ENCODE measurements at places on chromosomes 6 and 20. TPM values are rescaled to one million over a fixed set of nuclear protein-coding genes. Genes with fewer than 3 reads are reported as not detected.

DNA sequence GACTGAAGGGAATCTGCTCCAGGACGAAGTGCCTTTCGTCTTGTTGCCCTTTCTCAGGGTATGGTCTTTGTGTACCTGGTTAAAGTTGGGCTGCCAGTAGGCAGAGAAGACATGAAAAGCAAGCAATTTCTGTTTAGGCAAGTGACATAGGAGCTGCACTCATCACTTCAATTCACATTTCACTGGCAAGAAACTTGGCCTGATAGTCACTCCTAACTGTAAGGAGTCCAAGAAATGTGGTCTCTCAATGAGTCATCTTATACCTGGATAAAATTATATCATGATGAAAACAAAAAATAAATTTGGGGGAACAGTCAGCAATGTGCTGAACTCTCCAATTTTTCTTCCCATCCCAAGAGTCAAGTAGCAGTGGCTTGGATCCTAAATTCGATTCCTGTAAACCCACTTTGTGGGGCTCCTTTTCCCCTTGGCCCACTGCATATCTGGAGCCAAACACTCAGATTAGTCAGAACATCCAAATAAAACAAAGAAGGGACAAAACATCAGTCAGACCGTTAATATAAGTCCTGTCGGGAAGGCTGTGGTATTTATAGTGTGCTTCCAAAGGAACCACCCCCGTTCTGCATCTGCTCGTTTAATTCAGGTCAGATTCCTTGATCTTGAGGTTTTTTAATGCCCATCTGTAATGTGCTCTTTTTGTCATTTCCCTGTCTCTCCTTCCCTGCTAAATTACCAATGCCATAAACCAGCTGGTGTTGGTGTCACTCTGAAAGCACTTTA, 5.0 kb upstream of the GABRR1 start:
- ATAC-seq: no peak

- no peak for ATAC-seq
Observed at GRCh38 chr20:51318058-51318949, 224.2 kb downstream of the NFATC2 start.

- ATAC-seq: no peak
Observed at GRCh38 chr20:9458138-9458796, 56.1 kb upstream of the LAMP5 start.

DNA sequence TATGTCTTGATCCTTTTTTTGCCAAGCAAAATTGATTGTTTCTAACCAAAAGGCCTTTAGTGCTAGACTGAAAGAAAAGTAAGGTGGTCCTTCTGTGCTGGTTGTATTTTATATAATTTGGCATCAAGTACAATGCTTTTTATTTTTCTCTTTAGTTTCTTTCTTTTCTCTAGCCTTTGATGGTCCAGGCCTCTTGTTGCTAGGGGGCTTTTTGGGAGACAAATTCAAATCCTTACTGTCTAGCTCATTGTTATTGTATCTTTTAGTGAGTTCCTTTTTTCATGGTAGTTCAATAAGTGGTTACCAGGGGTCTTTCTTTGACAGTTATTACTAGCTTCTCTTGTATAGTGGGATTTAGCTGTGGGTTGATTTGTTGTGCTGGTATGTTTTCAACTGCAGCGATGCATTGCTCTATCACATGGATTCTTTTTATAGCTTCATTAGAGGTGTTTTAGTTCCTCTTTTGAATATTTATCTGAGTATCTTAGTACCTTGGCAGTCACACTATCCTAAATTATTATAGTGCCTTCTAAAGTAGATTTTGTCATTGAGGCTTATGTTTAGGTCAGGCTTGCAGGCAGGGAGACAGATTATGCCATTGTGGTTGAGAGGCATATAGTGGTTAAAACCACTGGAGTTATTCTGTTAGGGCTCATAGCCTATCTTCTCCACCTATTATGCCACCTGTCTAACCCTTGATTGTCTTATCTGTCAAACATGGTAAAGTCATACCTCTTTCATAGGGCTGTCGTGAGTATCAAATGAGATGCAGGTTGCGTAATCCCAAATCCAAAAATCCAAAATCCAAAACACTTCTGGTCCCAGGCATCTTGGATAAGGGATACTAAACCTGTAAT, 49.5 kb downstream of the KCNS1 start:
- no peak for ATAC-seq

- ATAC-seq: peak; percentile 44
Observed at GRCh38 chr6:39812853-39813533, 20.8 kb downstream of the DAAM2 start.

DNA sequence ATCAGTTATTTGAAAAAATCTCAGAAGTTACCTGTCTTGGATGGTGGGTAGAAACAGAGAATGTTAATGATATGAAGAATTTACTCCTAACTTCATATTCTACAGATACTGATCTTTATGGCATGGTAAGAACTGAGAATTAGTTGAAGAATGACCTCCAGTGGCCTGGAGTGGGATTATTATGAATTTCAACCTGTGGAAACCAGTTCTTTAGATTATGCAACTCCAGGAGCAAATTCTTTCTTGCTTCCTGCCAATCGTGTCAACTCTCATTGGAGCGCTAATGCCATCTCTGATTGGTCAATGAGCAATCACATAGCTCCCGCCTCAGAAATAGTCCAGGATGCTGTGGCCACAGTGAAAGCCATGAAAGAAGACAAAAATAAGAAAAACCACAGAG, 40.6 kb downstream of the LYRM2 start:
- peak; percentile 37 for ATAC-seq

- ATAC-seq: no peak
Observed at GRCh38 chr6:85419046-85419759, 30.7 kb upstream of the NT5E start.

GRCh38 chr20:54727490-54727889, 252.1 kb downstream of the DOK5 start:
- ATAC-seq: no peak

GRCh38 chr20:11676630-11677287, 240.9 kb upstream of the BTBD3 start:
- peak; percentile 71 for ATAC-seq

DNA sequence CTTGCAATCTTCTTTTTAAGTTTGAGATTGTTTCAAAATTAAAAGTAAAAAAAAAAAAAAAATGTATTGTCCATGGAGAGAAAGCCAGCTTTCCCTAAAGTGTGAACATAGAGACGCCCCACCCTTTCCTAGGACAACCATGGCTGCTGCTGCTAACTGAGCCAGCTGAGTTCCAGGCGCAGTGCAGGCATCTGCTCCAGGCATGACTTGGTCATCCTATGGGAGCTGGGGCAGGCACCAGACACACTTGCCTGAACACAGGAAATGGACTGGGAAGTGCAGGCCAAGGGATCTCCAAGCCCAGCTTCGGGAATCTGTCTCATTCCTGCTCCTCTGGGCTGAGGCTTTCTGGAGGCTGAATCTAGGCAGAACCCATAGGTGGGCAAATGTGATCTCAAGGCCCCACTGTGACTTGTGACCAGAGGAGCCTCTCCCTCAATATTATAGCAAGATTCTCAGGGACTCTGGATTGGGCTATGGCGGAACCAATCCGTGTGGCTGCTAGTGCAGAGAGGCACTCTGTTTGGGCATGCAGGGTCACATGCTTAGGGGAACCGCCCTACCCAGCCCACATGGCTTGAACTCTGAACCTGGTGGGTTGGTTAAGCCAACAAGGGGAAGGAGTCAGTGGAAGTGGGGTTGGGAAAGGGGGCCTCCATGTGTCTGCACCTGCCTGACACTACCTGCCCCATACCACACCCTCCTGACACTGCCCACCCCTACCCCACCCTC, 138.2 kb upstream of the CST7 start:
- ATAC-seq: no peak

The PRSS16 gene
- total RNA-seq: 2.3 TPM

The CCM2L gene
- total RNA-seq: 4.8 TPM

The UST gene
- total RNA-seq: 17.4 TPM

The TRIM15 gene
- total RNA-seq: not detected

The FAM209B gene
- total RNA-seq: not detected

The RIMS1 gene
- total RNA-seq: 9.3 TPM

The RIPK1 gene
- total RNA-seq: 27.6 TPM
